ENCODE measurements at places on chromosomes 16 and 17.
A peak's percentile ranks its signal among the peaks of the same experiment; 100 is the strongest.

DNA sequence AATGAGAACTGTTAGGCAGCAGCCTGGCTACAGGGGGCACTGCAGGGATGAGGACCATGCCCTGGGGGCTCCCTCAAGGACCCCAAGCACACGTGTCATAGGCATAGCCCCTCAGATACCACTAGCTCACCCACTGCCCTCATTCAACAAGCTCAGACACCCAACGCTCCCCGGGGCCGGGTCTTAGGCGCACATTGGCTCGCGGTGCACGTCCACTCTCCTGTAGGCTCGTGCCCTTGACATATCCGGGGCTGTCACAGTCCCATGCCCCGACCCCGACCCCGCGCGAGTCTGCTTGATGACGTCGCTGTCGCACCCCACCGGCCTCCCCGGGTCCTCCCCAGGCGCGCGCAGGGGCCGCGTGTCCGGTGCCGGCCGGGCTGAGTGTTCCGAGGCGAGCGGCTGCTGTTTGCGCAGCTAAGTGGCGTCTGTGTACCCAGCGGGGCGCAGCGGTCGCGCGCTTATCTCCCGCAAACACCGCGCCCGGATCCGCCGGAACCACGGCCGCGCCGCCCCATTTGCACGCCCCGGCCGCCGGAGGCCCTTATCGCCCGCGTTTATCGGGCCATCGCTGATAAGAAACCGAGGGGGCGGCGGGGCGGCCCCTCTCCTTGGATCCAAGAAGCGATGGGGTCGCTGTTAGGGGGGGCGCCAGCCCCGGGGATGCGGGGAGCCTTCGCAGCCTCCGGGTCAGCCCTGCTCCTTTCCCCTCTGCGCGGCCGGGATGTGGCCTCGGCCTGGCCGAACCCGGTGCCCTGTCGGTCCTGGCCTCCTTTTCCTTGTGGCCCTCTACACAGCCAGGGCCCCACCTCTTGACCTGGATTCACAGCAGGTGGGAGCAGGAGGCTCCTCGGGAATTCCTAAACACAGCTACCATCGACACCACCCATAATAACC, 20.7 kb upstream of the NAGS start:
- H3K27ac ChIP-seq = no peak overlapping the region
- no peaks in the 10 kb centered on the region for H3K36me3 ChIP-seq
- peaks cover 89% of the 10 kb centered on the region for H3K27me3 ChIP-seq
- peaks cover 17% of the 10 kb centered on the region for H3K4me1 ChIP-seq

DNA sequence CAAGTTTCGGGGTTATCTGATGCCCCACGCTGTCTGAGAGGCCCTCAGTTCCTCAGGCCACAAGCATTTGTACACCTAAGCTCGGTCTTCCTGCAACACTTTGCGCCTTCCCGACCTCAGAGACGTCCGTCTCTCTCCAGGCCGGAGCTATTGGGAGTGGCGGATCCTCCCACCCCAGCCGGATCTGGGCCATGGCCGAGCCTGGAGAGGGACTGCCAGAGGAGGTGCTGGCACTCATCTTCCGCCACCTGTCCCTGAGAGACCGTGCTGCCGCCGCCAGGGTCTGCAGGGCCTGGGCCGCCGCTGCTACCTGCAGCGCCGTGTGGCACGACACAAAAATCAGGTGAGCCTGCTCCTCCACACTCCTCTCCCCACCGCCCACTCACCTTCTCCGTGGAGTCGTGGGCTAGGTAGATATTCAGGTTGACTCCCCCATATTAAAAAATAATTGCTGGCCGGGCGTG, 1.9 kb downstream of the FBXL8 start:
- H3K4me1 ChIP-seq = peaks cover 64% of the 10 kb centered on the region
- H3K27ac ChIP-seq = peak overlapping the region; percentile 21
- peak overlapping the region; percentile 94 for H3K4me3 ChIP-seq
- peaks cover 58% of the 10 kb centered on the region for H3K27me3 ChIP-seq
- H3K36me3 ChIP-seq = peaks cover 46% of the 10 kb centered on the region

DNA sequence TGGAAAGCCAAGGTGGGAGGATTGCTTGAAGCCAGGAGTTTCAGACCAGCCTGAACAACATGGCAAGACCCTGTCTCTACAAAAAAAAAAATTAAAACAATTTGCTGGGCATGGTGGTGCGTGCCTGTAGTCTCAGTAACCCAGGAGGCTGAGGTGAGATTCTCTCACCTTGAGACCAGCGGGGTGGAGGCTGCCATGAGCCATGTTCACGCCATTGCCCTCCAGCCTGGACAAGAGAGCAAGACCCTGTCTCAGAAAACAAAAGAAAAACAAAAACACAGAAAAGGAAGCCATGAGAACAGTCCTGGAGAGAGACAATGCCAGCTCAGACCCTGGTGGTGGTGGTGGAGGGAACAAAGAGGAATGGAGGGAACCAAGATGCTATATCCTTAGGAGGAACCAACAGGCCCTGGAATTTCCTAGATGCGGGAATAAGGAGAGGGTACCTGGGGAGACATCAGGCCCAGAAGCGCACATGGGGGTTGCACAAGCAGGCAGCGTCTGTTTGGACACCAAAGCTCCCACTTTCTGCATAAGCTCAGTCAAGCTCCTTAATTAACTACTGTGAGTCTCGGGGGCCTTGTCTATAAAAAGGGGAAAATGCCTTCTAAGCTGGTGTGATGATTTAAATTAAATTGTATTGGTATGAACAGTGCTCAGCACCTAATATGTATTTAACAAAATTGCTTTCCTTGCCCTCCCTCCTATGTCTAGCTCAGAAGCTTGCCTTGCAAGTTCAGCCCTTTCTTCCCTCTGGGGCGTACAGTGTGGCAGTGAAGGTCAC, 143.8 kb downstream of the CCT6B start:
- H3K27ac ChIP-seq = no peak overlapping the region
- H3K36me3 ChIP-seq = no peaks in the 10 kb centered on the region
- no peak for DNase-seq

- H3K4me1 ChIP-seq = no peaks in the 10 kb centered on the region
- no peak overlapping the region for H3K27ac ChIP-seq
- no peak for DNase-seq
- peaks cover 7% of the 10 kb centered on the region for H3K27me3 ChIP-seq
Observed at GRCh38 chr17:34012709-34013375, 242.2 kb upstream of the CCL2 start.

DNA sequence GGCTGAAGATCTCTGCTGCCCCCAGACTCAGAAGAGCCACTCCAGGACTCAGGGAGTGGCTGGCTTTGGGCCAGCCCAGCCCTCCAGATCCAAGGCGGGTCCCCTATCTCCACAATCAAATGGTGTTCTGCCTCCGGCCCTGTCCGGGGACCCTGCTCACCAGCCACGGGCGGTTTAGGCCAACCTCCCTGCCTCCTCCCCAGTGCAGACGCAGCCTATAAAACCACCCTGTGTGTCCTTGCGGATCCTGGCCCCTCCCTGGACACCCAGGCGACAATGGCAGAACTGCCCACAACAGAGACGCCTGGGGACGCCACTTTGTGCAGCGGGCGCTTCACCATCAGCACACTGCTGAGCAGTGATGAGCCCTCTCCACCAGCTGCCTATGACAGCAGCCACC, at the start of gene SLC12A3:
Gene SLC12A3, plus strand, starts transcription at position 248 of the 400 bp plus-strand sequence. Its CDS starts 29 bp downstream, at position 277.
- H3K27me3 ChIP-seq = no peaks in the 10 kb centered on the region
- no peak within 1 kb of the TSS for H3K4me3 ChIP-seq
- DNase-seq = no peak
- no peak within 1 kb of the TSS for H3K27ac ChIP-seq
- H3K36me3 ChIP-seq = no peaks in the 10 kb centered on the region

- no peak for DNase-seq
- peaks cover 5% of the 10 kb centered on the region for H3K27me3 ChIP-seq
- no peak overlapping the region for H3K4me3 ChIP-seq
- H3K4me1 ChIP-seq = no peaks in the 10 kb centered on the region
- no peaks in the 10 kb centered on the region for H3K36me3 ChIP-seq
- no peak overlapping the region for H3K27ac ChIP-seq
Observed at GRCh38 chr16:82031116-82032084, 3.7 kb upstream of the HSD17B2 start.

GRCh38 chr16:3214904-3215600, 19.9 kb downstream of the ZNF200 start:
- peak overlapping the region; percentile 17 for H3K4me3 ChIP-seq
- peak overlapping the region; percentile 100 for H3K27ac ChIP-seq
- peaks cover 4% of the 10 kb centered on the region for H3K27me3 ChIP-seq

- peaks cover 46% of the 10 kb centered on the region for H3K36me3 ChIP-seq
- H3K4me1 ChIP-seq = peaks cover 24% of the 10 kb centered on the region
- no peak for DNase-seq
- peak overlapping the region; percentile 24 for H3K27ac ChIP-seq
- H3K4me3 ChIP-seq = no peak overlapping the region
- no peaks in the 10 kb centered on the region for H3K27me3 ChIP-seq
Observed at GRCh38 chr16:89536886-89537548, 23.5 kb upstream of the RPL13 start.

- no peak for DNase-seq
- no peaks in the 10 kb centered on the region for H3K4me1 ChIP-seq
- no peaks in the 10 kb centered on the region for H3K27me3 ChIP-seq
- no peak overlapping the region for H3K27ac ChIP-seq
- H3K36me3 ChIP-seq = peaks cover 8% of the 10 kb centered on the region
Observed at GRCh38 chr17:4544135-4544950, 10.8 kb downstream of the MYBBP1A start.

- peaks cover 33% of the 10 kb centered on the region for H3K36me3 ChIP-seq
- peaks cover 72% of the 10 kb centered on the region for H3K4me1 ChIP-seq
- peak overlapping the region; percentile 82 for H3K27ac ChIP-seq
Observed at GRCh38 chr17:32491371-32492263, 4.8 kb downstream of the CDK5R1 start.

DNA sequence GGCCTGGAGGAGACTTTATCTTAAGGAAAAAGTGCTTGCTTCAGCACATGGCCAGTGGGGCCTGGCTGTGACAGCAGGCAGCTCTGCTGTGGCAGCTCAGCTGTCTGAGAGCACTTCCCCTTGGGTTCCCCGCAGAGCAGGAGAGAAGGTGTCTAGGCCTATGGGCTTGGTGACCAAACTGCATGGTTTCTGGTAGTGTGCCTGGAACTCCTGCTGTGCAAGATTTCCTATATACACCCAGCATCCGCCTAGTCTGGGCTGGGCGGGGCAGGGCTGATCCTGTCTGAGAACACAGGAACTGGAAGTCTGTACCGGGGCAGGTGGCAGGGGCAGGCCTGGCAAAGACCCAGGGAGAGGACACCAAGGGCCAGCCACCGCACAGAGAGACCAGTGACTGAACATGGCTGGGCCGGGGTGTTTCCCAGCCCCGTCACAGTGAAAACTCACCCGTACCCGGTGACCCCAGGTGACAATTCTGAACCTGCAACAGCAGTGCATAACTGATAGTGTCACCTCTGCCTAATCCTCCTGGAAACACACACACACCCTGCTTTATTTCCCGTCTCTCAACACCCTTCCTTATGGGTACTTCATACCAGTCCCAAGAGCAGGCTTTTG, 39.3 kb downstream of the CHD9 start:
- peak; percentile 29 for DNase-seq
- H3K36me3 ChIP-seq = no peaks in the 10 kb centered on the region
- H3K27ac ChIP-seq = peak overlapping the region; percentile 15
- peaks cover 44% of the 10 kb centered on the region for H3K4me1 ChIP-seq
- H3K27me3 ChIP-seq = peaks cover 17% of the 10 kb centered on the region

GRCh38 chr16:57619606-57620334, 8.7 kb upstream of the ADGRG1 start:
- no peaks in the 10 kb centered on the region for H3K36me3 ChIP-seq
- peaks cover 1% of the 10 kb centered on the region for H3K4me1 ChIP-seq
- DNase-seq = peak; percentile 17
- no peak overlapping the region for H3K27ac ChIP-seq

- no peaks in the 10 kb centered on the region for H3K27me3 ChIP-seq
- H3K27ac ChIP-seq = no peak overlapping the region
- H3K36me3 ChIP-seq = peaks cover 15% of the 10 kb centered on the region
- no peak overlapping the region for H3K4me3 ChIP-seq
- peaks cover 46% of the 10 kb centered on the region for H3K4me1 ChIP-seq
Observed at GRCh38 chr17:8153957-8154607, 1.9 kb upstream of the PER1 start.
